ENCODE measurements at places on chromosomes 3 and 15.

- DNase-seq: peak; percentile 73
These were observed 40.8 kb downstream of the CHST14 start for GRCh38 chr15:40511472-40512133.

DNA sequence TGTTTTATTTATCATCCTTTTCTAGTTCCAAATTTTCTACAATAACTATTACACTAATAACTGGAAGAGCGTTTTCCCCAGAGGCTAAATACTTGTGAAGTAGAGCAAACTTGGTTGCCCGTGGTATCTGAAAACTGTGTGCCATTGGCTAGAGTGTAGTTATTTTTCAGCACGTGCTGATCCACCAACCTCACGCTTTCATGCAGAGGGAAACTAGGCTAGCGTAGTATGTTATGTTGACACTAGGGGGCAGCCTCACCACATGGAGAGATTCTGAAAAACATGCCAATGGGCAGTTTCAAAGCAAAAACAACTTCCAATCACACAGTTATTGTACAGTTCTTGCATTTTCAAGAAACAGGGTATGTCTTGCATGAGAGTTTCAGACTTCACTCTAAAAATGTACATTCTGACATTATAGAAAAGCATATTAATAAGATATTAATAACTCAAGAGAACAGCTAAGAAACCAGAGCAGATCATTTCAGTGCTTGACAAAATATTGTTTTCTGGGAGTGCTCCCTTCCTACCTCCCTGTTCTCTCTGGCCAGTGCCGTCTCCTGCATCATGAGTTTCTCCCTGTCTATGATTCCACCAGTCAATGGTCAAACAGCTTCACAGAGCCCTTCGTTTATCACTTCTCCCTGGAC, 39.7 kb downstream of the SPATA12 start:
- peak; percentile 28 for DNase-seq

GRCh38 chr3:61627768-61628185, 66.4 kb downstream of the PTPRG start:
- peak; percentile 33 for DNase-seq

- DNase-seq: no peak
These were observed 646.5 kb downstream of the NSUN3 start for GRCh38 chr3:94709249-94709902.

DNA sequence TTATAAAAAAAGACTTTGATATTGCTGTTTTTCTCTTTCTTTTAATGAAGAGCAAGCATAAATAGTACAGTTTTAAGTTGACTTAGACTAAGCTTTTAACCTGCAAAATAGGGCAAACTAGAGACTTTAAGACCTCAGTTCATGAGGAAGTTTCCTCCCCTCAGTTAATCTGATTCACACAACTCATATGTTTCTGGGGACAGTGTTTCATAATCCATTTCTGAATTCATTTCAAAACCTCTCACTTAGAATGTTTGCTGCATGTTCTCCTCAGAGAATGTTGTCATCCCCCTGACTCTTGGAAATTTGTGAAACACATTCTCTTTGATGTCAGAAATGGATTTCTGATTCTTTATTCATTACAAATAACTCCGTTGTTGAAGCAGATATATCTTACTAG, 79.3 kb upstream of the SKOR1 start:
- DNase-seq: no peak

- DNase-seq: no peak
These were observed 342.0 kb downstream of the RORA start for GRCh38 chr15:60887139-60887538.

DNA sequence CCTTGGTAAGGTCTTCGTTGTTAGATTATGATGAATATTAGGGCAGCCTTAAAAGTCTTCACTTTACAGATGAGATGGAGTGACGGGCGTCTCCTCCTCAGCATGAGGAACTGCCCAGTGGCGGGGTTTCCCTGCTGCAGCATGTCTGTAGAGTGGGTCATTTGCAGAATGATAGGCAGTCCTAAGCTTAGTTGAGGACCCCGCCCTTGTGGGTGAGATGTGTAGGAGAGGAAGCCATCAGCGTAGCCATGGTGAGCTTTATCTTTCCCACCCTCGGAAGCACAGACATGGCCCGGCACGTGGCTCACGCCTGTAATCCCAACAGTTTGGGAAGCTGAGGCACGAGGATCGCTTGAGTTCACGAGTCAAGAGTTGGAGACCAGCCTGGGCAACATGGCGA, 877 bp downstream of the NIT2 start:
- peak; percentile 31 for DNase-seq

DNA sequence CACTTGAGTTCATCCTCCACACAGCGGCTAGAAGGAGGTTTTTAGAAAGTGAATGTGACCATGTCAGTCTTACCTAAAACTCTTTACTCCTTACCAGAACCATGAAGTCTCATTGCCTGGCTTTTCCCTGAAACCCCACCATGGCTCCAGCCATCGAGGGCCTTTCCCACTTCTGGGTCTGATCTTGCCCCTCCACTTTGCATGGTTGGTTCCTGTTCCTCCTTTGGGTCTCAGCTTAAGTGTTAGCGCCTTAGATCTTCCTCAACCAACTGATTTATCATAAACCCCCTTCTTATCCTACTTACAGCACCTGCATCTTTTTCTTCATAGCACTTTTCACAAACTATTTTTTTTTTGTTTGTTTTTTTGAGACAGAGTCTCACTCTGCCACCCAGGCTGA, 45.9 kb upstream of the ULK4 start:
- no peak for DNase-seq

DNA sequence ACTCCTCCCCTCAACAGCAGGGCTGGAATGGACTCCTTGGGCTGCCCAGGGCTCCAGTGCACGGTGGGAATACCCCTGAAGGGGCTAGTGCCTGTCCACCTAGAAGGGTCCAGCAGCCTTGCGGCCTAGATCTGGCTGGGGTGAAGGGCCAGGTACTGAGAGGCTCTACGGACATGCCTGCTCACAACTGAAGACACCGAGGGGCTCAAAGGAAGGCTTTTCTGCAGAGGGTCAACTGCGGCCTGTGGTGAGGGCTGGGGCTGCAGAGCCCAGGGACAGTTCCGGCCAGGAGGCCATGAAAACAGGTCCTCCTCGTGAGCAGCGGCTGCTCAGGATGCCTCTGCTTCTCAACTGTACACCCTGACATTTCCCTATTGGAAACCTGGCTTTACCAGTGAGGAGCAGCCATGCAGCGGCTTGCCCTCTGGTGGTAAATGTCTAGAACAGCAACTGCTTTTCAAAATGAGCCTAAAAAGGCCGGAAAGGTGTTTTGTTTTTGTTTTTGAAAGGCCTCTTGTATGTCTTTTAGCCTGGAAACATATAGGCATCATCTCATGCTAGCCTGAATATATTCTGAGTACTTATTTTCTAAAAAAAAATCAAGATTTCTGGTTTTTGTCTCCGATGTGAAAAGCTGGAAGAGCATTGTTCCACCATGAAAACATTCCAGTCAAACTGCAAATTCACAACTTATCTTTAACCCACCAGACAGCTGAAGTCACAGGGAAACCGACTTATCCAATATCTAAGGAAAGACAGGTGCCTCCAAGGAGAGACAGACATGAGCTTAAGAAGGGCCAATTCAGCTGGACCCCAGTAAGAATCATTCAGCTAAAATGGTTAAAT, 163.4 kb downstream of the KLF13 start:
- peak; percentile 79 for DNase-seq

- no peak for DNase-seq
These were observed 129.2 kb upstream of the IL12A start for GRCh38 chr3:159859424-159859823.

- DNase-seq: no peak
These were observed 1.8 kb upstream of the IGF1R start for GRCh38 chr15:98646546-98647025.

GRCh38 chr3:71546821-71547220, 36.7 kb downstream of the FOXP1 start:
- DNase-seq: no peak

- DNase-seq: no peak
These were observed 203.8 kb upstream of the FEZF2 start for GRCh38 chr3:62577153-62577552.

DNA sequence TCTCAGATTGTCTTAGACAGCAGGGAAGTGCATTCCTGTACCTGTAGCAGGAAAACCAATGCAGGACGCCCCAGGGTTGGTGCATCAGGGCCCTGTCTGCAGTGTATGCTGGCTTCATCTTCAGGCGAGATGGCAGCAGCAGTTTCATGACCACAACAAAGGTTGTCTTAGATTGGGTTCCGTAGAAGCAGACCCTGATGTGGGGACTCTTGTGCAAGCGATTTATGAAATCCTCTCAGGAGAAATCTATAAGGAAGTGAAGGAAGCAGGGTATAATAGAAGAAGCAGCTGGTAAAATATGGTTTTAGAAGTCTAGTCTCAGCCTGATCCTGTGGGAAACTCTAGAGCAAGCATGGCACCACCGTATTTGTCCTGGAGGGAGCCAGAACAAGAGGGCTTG, 25.0 kb downstream of the DNAH1 start:
- no peak for DNase-seq

All from HuH-7.5 (cell line).